Cortex of kidney (tissue), 1 donor: ENCODE measurements at places on chromosomes 4 and X.

GRCh38 chr4:19969492-19969891, 282.2 kb upstream of the SLIT2 start:
- DNase-seq = no peak

DNA sequence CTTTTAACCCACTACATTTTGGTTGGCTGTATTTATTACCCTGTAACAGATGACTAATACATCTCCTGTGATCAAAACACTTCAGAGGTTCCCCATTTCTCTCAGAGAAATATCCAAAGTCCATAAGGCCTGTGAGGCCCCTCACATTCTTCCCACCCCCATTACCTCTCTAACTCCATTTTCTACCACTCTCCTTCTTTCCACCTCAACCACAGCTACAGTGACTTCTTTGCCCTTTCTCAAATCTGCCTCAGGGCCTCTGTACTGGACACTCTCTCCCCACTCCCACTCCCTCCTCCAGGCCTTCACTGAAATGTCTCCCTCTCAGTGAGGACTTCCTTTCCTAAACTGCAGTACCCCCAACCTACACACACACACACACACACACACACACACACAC, 8.4 kb upstream of the TMEM144 start:
- no peak for DNase-seq

GRCh38 chrX:1466971-1467561, 14.4 kb upstream of the ASMTL start:
- no peak for DNase-seq

GRCh38 chr4:20046931-20047677, 204.6 kb upstream of the SLIT2 start:
- DNase-seq = no peak

- no peak for DNase-seq
Measured at GRCh38 chrX:85084770-85085393, 81.2 kb downstream of the APOOL start.

GRCh38 chr4:59608466-59608865, 1591.7 kb upstream of the ADGRL3 start:
- no peak for DNase-seq

DNA sequence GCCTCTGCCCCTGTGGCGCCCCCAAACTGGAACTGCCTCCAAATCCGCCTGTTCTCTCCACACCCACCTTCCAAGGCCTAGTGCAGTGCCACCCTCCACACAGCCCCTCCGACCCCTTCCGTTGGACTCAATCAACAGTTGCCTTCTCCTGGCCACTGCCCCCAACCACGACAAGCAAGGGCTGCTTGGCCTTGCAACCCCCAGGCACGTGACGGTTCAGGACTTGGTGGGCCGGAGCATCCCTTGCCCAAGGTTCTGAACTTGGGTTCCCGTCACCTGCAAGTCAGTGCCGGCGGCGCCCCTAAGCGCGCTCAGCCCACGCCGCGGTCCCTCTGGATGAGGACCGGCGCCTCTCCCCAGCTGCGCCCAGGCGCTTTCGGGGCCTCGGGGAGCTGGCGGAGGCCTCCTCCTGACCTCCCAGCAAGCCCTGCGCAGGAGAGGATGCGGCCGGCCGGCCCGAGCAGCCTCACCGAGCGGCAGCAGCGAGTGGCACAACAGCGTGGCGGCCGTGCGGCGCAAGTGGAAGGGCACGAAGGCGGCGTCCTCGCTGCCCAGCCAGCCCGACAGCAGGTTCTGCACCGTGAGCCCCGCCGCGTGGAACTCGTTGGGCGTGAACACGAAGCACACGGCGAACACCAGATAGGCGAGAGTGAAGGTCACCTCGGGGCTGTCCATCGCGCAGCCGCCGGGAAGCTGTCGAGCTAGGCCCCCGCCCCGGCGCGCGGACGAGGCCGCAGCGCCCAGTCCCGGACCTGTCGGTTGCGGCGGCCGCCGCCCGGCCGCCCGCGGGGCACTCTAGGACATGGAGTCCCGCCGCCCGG, 750 bp downstream of the TMEM129 start:
- DNase-seq = no peak

DNA sequence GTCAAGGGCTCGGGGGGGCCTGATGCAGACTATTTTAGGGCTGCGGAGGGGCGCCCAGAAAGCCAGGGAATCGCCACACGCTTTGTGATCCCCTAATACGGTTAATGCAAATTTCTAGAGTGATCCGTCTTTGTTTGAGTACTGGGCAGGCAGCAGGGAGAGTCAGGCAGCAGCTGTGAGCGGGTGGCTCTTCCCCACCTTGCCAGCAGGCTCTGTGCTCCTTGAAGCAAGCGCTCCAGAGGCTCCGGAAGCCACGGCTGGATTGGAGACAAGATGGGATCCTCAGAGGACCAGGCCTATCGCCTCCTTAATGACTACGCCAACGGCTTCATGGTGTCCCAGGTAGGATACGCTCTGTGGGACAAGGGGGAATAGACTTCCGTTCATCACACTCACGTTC, at the start of gene ASMT:
TSS of gene ASMT (plus strand) at position 133 of the 400 bp plus-strand sequence. CDS start at position 274, 141 bp downstream.
- no peak for DNase-seq

DNA sequence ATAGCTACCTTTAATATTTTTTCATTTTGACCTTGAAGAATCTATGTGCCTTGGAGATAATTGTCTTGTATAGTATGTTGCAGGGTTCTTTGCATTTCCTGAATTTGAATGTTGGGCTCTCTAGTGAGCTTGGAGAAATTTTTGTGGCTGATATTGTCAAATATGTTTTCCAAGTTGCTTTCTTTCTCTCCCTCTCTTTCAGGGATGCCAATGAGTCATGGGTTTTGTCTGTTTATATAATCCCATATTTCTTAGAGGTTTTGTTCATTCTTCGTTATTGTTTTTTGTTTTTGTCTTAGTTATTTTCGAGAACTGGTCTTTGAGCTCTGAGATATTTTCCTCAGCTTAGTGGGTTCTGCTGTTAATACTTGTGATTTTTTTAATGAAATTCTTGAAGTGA, 20.7 kb downstream of the RAB40AL start:
- no peak for DNase-seq

- no peak for DNase-seq
Measured at GRCh38 chr4:137545461-137545861, 13.2 kb upstream of the PCDH18 start.

- no peak for DNase-seq
Measured at GRCh38 chr4:27720010-27720766, 859.5 kb downstream of the STIM2 start.

- no peak for DNase-seq
Measured at GRCh38 chrX:27254656-27255055, 208.5 kb downstream of the PPP4R3C start.

- no peak for DNase-seq
Measured at GRCh38 chr4:123359449-123360315, 36.9 kb upstream of the SPRY1 start.

- DNase-seq = no peak
Measured at GRCh38 chr4:73576381-73576780, 43.9 kb downstream of the RASSF6 start.

DNA sequence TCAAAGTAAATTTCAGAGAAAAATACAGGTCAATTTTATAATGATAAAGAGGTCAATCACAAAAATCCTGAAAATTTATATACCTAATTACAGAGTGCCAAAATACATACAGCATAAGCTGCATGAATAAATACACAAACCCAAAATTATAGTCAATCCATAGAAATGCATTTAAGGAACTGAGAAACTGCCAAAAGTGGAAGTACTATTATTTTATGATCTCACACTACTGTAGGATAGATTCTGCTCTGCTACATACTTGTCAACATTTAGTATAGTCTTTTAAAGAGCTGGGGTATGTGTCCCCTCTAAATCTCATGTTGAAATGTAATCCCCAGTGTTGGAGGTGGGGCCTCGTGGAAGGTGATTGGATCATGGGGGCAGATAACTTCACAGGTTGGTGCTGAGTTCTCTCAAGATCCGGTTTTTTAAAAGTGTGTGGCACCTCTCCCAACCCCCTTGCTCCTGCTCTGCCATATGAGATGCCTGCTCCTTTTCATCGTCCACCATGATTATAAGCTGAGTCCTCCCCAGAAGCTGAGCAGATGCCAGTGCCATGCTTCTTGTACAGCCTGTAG, 31.8 kb downstream of the CHIC2 start:
- no peak for DNase-seq

GRCh38 chrX:13647709-13648212, 5.2 kb upstream of the TCEANC start:
- no peak for DNase-seq

- DNase-seq = no peak
Measured at GRCh38 chr4:165457793-165458192, 79.0 kb downstream of the CPE start.

DNA sequence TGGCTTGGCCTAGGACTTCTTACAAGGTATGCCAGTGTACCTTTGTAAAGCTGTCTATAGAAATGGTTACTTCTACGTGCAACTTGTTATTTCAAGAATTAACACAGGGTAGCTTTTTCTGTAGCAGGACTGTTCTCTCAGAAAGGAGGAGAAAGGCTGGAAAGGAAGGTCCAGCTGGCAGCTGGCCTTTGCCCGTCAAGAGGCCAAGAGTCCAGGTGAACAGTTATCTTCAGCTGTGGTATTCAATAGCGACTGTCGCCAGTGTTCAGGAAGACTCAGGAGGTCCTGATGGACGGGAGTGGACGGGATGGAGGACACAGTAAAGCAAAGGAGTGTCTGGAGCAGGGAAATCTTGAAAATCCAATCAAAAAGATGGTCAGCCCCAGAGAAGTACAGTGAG, 4.7 kb downstream of the CYP4V2 start:
- DNase-seq = no peak

- DNase-seq = no peak
Measured at GRCh38 chr4:56575820-56576429, 70.3 kb downstream of the ARL9 start.

GRCh38 chrX:130147631-130148030, 18.0 kb downstream of the AIFM1 start:
- no peak for DNase-seq

- no peak for DNase-seq
Measured at GRCh38 chrX:37608156-37608555, 36.7 kb downstream of the LANCL3 start.

DNA sequence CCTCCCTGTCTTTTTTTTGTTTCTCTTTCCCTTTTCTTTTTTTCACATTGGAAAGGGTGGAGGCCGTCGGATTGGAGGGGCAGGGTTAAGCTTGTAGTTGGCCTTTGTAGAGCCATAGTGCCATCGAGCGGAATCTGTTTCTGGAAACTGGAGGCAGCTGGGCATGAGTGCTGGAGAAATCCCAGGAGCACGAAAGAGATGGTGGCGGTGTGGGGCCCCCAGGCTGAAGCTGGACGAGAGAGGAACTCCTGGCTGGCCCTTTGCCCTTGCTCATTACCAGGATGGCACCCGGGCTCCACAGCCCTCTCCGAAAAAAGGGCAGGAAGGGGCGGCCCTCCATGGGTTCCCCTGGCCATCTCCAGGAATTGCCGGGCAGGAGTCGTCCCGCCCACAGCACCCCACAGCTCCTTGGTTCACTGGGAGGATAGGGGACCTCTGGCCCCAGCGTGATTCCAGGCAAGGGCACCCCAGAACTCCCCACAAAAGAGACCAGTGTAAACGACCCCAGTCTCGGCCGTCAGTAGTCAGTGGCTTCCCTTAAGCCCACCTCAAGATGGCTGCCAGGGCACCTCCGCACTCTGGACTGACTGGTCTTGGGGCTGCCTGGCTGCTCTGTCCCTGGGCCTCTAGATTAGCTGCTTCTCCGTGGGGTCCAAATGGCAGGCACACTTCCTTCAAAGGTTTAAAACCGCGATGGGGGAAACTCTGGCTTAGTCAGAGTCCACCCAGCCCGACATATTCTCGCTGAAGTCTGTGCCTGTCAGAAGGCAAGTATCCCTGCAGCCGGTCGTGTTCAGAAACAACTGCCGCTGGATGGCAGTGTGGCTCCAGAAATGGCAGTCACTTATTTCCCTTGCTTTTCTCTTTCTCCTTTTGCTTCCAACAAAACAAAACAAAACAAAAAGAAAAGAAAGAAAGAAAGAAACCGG, 74.1 kb downstream of the NBDY start:
- no peak for DNase-seq

GRCh38 chrX:45164021-45164621, 36.6 kb downstream of the DIPK2B start:
- no peak for DNase-seq

DNA sequence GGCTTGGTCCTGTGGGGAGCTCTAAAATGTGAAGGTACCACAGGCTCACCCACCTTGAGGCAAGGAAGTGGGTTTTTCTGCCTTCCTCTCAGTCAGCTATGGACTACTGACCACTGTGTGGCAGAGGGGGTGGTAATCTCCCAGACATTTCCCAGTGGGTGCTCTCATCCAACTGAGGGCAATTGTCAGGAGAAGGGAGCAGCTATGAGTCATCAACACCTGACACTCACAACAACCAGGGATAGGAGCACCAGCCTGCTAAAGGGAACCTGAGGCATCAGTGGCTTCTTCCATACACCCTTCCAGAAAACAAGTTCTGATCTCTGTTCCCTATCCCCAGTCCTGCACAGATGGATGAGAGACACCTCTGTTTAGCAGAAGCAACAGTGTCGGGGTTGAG, 468.8 kb downstream of the BCOR start:
- no peak for DNase-seq

DNA sequence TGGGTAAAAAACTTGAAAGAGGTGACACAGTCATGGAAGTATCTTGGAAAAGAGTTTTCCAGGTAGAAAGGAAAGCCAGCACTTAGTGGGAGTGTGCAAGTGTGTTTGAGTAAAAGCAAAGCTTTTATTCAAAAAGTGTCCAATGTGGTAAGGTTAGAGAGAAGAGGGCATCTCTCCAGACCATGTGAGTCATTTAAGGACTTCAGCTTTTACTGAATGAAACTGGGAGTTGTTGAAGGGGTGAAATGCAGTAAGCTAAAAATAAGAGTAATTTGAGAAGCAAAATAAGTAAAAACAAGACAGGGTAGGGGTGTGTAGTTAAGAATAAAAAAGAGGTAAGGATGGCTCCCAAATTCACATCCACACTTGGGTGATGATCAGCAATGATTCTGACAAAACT, 238.9 kb downstream of the SLC7A11 start:
- DNase-seq = no peak

DNA sequence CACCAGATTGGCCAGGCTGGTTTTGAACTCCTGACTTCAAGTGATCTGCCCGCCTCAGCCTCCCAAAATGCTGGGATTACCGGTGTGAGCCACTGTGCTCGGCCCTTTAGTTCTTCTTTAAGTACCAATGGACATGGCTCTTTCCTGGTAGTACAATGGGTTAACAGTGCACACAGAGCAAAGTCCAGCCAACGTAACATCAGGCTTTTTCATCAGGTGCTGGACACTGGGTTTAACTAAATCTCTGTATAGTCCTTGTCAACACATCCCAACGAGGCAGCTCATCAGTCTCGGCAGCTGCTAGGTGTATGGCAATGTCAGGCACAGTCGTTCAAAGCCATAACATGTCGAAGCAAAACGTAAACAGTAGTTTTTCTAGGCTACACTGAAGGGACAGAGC, 93.8 kb downstream of the HDAC8 start:
- DNase-seq = no peak

DNA sequence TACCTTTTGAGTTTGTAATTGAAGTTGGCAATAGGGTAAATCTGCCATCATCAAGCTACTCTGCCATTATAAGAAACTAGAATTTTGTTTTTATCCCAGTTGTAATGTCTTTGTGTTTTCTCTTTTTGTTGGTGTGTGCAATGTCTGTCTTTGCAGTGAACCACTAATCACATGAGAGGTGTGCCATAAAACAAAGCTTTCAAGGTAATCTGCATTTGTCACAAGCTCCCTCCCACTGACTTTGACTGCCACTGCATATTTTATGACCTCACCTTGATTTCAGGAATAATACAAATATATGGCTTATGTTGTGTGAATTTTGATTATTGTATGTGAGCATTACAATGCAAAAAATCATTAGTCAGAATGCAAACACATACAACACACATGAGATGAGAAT, 9.0 kb upstream of the GBA3 start:
- DNase-seq = no peak
